NCI-H2081 treated with DMSO at 0.1 percent for 48 hours (cell line): ENCODE measurements at places on chromosomes 2 and 18.

- no peak for DNase-seq
Measured at GRCh38 chr2:68366083-68366560, 1.0 kb downstream of the PLEK start.

- no peak for DNase-seq
Measured at GRCh38 chr18:75183524-75183923, 25.4 kb downstream of the PTGR3 start.

DNA sequence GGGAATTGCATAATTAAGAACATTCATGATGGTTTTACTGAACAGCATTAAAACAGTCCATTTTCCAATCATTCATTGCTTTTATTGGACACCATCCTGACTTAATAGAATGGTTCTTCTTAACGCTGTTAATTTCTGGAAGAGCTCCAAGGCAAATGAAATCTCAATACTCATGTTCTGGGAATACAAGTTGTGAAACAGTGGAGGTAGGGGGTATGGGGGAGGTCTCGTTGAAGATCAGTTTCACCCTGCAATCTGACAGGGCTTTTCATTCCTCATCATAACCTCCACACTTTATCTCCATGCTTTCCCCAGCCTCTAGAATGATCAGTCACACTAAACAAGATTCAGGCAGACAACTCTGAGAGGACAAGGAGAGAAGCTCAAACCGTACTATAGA, 113.6 kb downstream of the ETAA1 start:
- DNase-seq = no peak

DNA sequence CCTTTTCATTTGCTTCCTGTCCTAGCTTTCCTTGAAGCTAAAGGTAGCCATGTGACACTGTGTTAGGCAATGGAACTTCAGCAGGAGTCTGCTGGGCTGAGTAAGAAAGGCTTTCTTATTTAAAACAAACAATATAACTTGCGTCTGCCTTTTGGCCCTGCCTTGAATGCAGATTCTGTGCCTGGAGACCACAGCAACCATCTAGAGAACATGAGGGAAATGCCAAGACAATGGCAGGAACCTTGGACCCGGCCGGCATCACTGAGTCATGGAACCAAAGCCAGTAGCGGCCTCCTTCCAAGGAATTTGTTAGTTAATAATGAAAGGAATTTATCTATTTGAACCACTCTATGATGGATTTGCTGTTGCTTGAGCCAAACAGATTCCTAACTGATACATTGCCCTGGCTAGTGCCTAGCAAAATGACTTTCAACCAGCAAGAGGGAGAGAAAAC, 207.5 kb upstream of the EPHA4 start:
- no peak for DNase-seq
